Activated CD4-positive, CD25-positive, alpha-beta regulatory T cell (primary cell): ENCODE measurements at places on chromosomes 13 and 19.

DNA sequence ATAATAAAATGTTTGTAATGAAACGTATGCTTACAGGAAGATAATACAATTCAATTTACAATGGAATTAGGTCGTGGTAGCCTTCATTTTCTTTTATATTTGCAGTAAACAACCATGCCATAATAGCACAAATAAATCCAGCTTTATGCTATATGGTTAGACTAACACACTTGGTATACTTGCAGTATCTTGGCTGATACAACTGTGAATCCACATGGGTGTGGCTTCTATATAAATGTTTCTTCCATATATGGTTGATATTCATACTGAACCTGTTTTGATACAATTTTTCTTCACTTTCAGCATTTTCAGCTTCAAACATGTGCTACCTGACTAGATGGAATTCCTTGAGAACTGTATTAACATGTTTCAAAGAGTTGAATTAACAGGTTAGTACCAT is 20.4 kb upstream of the SPRY2 start:
- DNase-seq, result no peak

DNA sequence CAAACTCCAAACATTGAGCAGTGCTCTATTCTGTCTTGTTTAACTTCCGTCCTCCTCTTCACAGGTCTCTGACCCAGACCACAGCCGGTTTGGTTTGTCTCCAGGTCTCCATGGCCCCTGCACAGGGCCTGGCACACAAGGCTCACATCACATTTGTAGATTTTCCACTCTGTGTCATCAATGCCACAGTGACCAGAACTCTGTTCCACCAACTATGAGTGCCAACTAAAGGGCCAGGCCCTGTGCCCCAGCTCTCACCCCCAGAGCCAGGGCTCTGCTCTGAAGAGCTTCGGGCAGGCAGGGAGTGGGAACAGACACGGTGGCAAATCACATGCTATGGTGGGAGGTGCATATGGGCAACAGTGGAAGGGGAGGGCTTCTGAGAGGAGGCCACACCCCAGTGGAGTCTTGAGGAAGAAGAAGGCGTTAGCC is 16.0 kb downstream of the SMG9 start:
- DNase-seq, result no peak

GRCh38 chr13:40564342-40565001 is 102.0 kb downstream of the FOXO1 start:
- no peak for DNase-seq

- DNase-seq, result no peak
These were observed 51.0 kb downstream of the WDFY2 start for GRCh38 chr13:51635137-51635878.

- DNase-seq, result no peak
These were observed 63.1 kb upstream of the FRY start for GRCh38 chr13:31968473-31968872.

- DNase-seq, result no peak
These were observed 175.2 kb downstream of the LMO7 start for GRCh38 chr13:75811361-75811760.

- DNase-seq, result no peak
These were observed 12.8 kb downstream of the PDE4A start for GRCh38 chr19:10433131-10433536.

GRCh38 chr13:114148521-114148855 is 16.1 kb upstream of the RASA3 start:
- no peak for DNase-seq
